ENCODE measurements at places on chromosomes 12 and 14. TPM values are rescaled to one million over a fixed set of nuclear protein-coding genes. Genes with fewer than 3 reads are reported as not detected.

DNA sequence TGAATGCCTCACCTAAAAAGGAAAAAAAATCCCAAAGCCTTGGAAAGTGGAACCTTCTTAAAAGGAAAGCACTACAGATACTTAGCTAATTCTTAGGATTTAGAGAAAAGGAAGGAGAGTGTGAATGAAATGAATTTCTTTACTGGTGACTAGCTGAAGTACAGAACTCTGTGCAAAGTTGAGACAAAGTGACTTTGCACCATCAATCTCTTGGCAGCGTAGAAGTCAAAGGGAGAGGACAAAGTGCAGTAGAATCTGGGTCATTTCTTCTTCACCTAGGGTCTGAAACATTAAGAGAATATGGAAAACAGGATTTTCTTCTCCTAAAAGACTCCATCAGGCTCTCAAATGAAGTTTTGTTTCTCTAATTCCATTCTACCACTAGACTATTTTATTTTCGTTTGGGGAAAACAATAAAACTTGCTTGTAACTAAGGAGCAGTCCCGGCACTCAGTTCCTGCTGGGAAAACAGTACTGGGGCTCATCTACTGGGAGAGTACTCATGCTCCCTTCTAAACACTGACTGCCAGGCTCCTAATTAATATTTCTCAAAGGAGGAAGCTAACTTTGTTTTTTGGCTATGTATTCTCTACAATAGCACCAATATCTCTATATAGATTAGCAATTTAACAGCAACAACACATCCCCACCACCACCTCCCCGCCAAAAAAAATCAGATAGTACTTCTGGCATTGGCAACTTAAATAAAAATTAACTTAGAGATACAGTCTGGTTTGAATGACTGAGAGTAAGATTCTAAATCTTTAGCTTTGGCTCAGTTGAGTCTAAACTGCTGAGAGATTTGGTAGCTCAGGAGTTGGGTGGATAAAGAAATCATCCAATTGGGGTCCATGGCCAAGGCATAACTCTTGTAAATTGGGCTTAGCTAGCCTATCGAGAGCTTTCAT, 110.7 kb downstream of the SLC15A5 start:
- no peak for DNase-seq

TAS2R20 gene
- total RNA-seq = 1.8 TPM

NAA30 gene
- total RNA-seq = 30.0 TPM

DNA sequence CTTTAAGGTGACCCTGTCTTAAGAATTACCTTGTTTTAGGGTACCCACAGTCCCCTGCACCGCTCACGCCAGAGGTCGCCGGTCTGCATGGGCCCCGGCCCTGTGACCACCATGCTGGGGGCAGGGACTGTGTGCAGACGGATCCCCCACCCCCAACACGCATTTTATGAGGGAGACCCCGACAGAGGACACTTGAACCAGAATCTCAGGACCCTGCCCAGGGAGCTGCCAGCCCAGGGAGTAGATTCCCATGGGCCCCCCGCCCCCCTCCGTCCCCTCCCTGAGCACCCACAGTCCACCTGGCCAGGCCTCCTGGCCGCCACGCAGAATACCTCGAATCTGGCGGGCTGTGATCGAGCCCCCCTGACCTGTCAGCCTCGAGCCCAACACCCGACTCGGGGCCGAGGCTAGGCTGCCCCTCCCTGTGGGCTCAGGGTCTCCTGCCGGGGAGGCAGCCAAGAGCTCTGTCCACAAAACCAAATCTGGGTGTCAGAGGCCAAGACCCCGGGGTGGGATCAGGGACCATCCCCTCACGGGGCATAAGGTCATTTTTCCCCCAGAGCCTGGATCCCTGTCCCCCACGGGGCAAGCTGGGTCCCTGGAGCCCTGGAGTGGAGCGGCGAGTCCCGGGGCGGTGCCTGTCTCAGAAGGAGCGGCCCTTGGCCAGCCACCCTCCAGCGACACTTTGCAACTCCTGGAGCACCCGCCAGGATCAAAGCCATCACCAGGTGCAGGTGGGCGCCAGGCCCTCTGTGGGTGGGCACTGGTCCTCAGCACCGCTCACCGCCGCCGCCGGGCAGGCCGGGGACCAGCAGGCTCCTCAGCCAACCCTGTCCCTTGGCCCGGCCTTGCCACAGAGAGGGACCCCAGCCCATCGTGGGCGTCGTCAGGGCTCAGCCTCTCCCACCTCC, 155.8 kb upstream of the PKP2 start:
- no peak for DNase-seq

KCNJ8 gene
- total RNA-seq = 17.8 TPM

MYBPC1 gene
- not detected for total RNA-seq

DNA sequence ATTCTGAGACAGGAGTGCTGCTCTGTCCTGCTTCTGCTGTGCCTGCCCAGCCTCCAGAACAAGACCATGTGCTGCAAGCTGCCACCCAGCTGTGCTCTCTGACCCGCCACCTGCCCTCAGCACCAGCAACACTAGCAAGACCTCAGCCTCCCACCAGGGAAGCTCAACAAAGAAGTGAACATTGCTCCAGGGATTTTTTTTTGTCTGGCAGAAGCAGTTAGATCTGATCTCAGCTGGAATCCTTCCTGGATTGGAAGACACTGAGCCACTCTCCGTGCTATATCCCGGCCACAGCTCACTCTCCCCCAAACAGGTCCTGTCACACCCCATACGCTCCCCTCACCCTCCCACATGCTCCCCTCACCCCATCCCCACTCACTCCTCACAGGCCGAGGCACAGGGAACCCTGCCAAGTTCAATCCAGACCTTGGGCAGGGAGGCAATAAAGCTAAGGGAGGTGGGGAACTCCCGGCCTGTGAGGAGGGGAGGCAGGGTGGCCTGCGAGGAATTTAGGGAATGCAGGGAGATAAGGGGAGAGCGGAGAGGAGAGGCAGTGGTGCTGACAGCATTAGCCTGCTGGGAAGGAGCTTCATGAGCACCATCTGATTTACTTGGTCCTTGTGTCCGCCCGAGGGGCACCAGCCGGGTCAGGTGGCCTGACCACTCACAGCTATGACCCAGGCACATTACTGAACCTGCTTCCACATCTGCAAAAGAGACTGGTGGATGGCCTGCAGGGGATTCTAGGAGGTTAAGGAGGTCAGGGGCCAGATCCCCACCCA, 29.7 kb downstream of the CCDC85C start:
- DNase-seq = peak; percentile 54

- DNase-seq = no peak
These were observed 27.1 kb upstream of the PLD4 start for GRCh38 chr14:104897330-104898194.

DNA sequence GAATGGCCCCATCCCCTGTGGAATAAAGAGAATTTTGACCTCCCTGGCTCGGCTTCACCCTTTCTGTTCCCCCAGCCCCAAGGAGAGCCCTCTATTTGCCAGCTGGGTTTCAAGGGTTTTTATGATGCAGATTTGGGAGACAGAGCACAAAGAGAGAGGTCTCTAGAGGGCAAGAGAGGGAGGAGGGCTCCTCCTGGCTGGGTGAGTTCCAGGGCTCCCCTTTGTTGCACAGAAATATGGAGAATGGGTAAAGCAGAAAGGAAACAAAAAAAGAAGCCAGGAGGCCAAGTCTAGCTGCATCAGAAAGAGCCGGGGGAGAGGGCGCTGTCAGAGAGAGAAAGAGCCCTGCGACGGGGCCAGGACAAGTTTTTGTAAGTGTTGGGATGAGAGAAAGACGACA, 319.6 kb upstream of the RTL1 start:
- no peak for DNase-seq

DNA sequence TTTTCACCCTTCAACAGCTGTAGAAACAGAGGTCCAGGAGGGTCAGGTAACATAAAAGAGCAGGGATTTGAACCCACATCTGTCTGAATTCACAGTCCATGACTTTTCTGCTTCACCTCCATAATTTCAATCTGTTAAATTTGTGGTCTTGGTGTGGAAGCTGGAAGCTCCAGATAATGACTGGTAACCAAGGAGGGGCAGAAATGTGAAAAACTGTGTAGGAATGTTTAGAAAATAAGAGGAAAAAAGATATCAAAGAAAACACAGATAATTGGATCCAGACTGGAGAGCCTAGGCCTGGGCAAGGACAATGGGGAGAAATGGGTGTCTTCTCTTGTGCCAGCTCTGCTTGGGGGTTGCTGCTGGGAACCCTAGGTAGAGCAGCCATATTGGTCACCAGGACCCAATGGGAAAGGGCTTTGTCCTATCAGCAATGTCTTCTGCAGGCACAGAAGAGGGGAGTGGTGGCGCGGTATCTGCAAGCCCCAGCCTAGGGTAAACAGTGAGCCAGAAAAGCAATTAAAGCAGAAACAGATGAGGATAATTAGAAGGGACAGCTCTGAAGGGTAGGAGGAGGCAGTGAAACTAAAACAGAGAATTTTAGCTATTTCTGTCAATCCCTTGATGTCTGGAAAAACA, 54.3 kb upstream of the CCDC91 start:
- no peak for DNase-seq

Data from GM23248 (cell line).